ENCODE measurements at places on chromosomes 13 and 19. TPM values are rescaled to one million over a fixed set of nuclear protein-coding genes. Genes with fewer than 3 reads are reported as not detected.

Gene NPAS1
- 0.31 TPM for total RNA-seq

Gene KLK1
- total RNA-seq, result not detected

Gene TIMM50
- total RNA-seq, result 38.8 TPM

Gene ZNF737
- 14.1 TPM for total RNA-seq

Gene ZNF772
- total RNA-seq, result 21.7 TPM

Gene SERPINE3
- not detected for total RNA-seq

Gene CLDND2
- total RNA-seq, result 0.44 TPM

Gene C19orf67
- 0.18 TPM for total RNA-seq

Gene GARIN5A
- total RNA-seq, result 3.5 TPM

Gene CERS1
- 15.3 TPM for total RNA-seq

Gene ACER1
- not detected for total RNA-seq

Gene PRSS57
- total RNA-seq, result 0.04 TPM

Gene ADGRE2
- 0.31 TPM for total RNA-seq

Gene MYH14
- total RNA-seq, result 11.3 TPM

Gene RELB
- total RNA-seq, result 2.0 TPM

Gene KIR2DL4
- total RNA-seq, result 0.04 TPM

Gene CERS4
- 15.6 TPM for total RNA-seq

Gene TGFBR3L
- 0.31 TPM for total RNA-seq

Gene SLAIN1
- 7.5 TPM for total RNA-seq

Gene TYK2
- 55.1 TPM for total RNA-seq

Gene PEX11G
- 2.5 TPM for total RNA-seq

Gene APC2
- total RNA-seq, result 0.40 TPM

Gene B3GNT8
- total RNA-seq, result 0.93 TPM

Gene ZNF837
- 1.0 TPM for total RNA-seq

Gene NPHS1
- 0.09 TPM for total RNA-seq

Gene ANGPTL4
- 1.2 TPM for total RNA-seq

Gene B3GNT3
- 0.04 TPM for total RNA-seq

Gene ZNF460
- total RNA-seq, result 56.8 TPM

Gene TLE6
- total RNA-seq, result 0.53 TPM

Gene AKAP11
- 17.3 TPM for total RNA-seq

Gene S1PR4
- 0.58 TPM for total RNA-seq

Gene ZNF560
- total RNA-seq, result 0.13 TPM

Gene KIR2DL1
- not detected for total RNA-seq

Gene EXOC3L2
- 1.9 TPM for total RNA-seq

Gene CILP2
- total RNA-seq, result 22.0 TPM

Gene AP1M2
- total RNA-seq, result 0.27 TPM

Gene FAM83E
- 0.13 TPM for total RNA-seq

Gene LYPD5
- total RNA-seq, result 0.22 TPM

Gene TMEM143
- 4.1 TPM for total RNA-seq

Gene TMC4
- total RNA-seq, result 1.5 TPM

Gene OLFM2
- 13.1 TPM for total RNA-seq

Gene SIGLEC12
- not detected for total RNA-seq

Gene DLEU7
- 0.27 TPM for total RNA-seq

Gene ZNF723
- total RNA-seq, result not detected

Gene ENOX1
- total RNA-seq, result 12.2 TPM

Gene BABAM1
- 85.8 TPM for total RNA-seq

Gene ZNF154
- 7.6 TPM for total RNA-seq

Data from muscle of leg (tissue), 16 donors.